ENCODE measurements at places on chromosomes 1 and 21. TPM values are rescaled to one million over a fixed set of nuclear protein-coding genes. Genes with fewer than 3 reads are reported as not detected.

- no peak for DNase-seq
These were observed 248.9 kb upstream of the ADGRL4 start for GRCh38 chr1:79255421-79255820.

GRCh38 chr1:212669600-212669999 lies 30.0 kb downstream of the BATF3 start:
- DNase-seq, result no peak

GRCh38 chr1:33562563-33562962 lies 90.1 kb downstream of the ZSCAN20 start:
- DNase-seq, result no peak

DNA sequence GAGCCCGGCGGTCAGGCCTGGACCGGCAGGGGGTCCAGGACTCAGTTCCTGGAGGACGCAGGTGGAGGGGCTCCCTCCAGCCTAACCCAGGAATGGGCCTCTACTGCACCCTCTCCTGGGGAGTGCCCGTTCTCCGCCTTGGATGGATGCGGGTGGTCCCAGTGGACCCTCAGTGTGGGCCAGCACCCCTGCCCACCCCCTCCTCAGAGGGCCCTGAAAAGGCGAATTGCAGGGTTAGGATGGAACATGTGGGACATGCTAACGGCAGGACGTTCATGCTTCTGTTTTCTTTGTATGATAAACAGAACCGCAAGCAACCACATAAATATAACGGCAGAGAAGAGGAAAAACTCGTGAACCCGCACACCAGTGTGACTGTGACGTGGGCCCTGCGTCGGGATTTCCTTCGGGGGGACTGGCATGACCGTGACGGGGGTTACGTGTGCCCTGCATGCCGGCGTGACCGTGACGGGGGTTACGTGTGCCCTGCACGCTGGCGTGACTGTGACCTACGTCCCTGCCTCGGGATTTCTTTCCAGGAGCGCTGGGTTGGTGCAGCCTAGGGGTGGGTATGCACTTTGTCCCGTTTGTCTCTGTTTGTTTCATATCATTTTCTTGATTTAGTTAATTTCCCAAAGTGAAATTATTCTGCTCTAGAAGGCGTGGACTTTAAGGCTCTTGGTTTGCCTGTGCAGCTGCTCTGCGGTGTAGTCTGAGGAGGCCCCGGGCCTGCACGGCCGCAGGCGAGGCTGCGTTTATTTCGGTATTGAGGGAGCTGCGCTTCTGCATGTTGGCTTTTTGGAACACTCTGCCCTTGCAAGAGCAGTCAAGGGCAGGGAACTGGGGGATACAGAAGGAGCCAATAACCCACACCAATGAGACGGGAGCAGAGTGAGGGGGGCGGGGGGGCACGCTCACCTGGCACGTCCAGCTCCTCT lies 3.1 kb downstream of the FTCD start:
- DNase-seq, result no peak

GRCh38 chr1:213369465-213369864 lies 318.4 kb downstream of the RPS6KC1 start:
- DNase-seq, result no peak

DNA sequence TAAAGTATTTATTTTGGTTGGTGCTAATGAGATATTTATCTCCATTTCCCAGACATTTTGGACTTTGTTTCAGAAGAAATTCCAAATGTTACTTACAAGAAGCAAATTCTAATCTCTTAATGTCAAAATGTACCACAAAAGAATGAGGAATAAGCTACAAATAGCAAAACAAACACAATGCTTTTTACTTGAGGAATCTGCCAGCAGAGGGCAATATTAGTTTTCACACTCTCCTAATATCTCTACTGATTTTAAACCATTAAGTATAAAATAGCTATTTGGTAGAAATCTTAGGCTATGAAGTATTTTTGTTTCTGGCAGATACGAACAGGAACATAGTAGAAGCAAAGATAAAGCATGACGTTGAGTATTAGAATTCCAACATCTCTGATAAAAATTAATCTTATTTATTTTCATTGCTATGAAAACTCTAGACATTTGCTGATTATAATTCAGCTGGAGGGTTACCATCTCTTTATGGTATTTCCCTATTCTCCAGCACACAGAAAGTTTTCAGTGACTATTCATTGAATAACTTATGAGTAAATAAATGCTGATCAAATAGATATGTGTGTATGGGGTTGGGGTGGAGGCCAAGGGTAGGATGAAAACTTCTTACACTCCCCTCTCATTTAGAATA lies 13.4 kb upstream of the HMCN1 start:
- DNase-seq, result no peak

FUCA1 gene
- 9.5 TPM for total RNA-seq

KANK4 gene
- total RNA-seq, result not detected

RIMKLA gene
- total RNA-seq, result not detected
